Iris pigment epithelial cell (primary cell): ENCODE measurements at places on chromosomes 7 and 10.
A peak's percentile ranks its signal among the peaks of the same experiment; 100 is the strongest.

GRCh38 chr7:45924283-45924682 is 3.2 kb upstream of the IGFBP3 start:
- peak; percentile 80 for DNase-seq

GRCh38 chr7:94883616-94884015 is 23.8 kb upstream of the PPP1R9A start:
- DNase-seq: no peak

- DNase-seq: no peak
Observed at GRCh38 chr7:35513828-35514227, 181.1 kb downstream of the HERPUD2 start.

GRCh38 chr10:35644050-35644950 is 2.2 kb upstream of the FZD8 start:
- DNase-seq: no peak

DNA sequence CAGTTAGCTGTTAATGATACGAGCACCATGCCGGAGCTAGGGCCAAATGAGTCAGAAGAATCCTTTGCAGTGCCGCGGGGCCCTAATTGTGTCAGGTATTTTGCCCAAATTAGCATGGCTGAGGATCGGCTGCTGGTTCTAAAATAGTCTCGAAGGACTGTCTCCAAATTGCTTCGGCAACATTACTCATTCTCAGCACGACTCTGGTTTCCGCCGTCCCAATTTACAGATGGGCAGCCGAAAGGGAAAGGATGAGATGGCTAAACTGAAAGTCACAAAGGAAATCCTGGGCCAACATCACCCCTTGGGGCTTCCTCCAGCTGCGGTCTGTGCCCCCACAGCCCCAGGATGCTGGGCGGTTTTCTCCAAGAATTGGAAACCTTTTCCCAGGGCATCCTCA is 351.4 kb downstream of the PAXIP1 start:
- DNase-seq: no peak

DNA sequence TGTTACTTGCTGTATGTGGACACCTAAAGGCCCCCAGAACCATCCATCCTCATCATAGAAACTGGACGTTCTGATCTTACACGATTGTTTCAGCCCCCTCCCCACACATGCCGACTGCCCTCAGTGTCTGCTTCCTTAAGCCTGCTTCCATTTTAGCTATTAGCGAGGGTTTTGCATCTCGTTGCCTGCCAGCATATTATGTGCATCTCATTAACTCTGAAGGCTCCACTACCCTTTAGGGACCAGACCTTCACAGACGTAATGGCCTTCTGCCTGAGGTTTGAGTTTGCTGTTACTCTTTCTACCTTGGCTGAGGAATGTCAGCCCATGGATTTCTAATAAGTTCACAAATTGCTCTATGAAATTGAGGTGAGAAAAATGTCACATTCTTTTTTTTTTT is 53.9 kb upstream of the LRGUK start:
- no peak for DNase-seq

GRCh38 chr7:6399351-6399750 is 48.4 kb downstream of the DAGLB start:
- DNase-seq: no peak

GRCh38 chr7:14596421-14596820 is 306.1 kb downstream of the DGKB start:
- DNase-seq: peak; percentile 9

GRCh38 chr7:13359656-13360055 is 629.8 kb downstream of the ETV1 start:
- DNase-seq: no peak

- peak; percentile 10 for DNase-seq
Observed at GRCh38 chr7:149292462-149292823, 30.4 kb downstream of the ZNF783 start.

DNA sequence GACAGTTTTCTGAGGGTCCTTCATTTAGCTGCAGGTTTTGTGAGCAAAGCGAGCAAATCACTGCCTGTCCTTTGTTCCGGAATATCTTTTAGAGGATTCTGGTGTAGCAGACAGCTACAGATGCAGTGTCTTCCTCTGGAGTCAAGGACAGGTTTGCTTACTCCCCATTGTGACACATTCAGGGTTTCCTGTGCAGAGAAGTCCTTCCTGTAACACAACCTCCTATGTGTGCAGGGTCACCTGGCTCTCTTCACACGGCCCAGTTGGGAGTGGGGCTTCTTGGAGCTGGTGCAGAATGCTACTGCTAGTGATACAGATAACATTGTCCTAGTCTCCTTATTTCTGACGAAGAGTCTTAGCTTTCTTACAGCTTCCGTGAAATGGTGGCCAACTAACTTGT is 47.9 kb downstream of the RBM33 start:
- DNase-seq: peak; percentile 13

- DNase-seq: no peak
Observed at GRCh38 chr7:94047956-94048355, 43.8 kb upstream of the BET1 start.

GRCh38 chr7:98229991-98230745 is 18.9 kb downstream of the BHLHA15 start:
- no peak for DNase-seq

DNA sequence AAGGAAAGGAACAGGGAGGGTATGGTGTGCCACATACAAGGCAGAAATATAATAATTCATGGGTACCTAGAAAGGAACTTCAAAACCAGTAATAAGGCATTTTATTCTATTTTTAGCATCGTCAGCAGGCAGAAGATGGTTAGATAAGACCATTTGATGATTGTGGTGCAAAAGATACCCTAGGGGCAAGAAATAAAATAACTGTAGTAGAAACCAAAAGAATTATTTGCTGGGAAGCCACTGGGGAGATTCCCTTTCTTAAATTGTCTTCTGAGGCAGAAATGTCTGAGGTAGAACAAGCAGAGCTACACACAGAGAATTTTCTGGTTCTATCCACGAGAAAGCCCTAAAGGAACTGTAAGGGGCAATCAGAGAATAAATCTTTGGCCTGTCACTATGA is 64.3 kb upstream of the PCGF5 start:
- DNase-seq: no peak

DNA sequence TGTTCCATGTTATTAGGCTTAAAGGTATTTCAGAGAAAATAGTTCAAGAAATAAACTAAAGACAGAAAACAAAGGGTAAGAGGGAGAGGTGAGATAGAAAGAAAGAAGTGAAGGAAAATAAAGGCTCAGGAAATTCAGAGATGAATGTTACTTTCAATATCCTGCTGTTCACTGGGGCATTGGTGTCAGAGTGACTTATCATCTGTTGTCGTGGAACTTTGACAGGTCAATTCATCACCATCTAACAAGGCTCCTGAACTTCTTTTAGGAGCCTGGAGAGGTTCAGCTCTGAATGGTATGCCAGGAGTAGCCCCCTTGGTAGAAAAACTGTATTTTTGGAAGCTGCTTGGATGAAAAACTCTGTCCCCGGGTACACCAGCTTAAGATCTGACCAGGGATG is 100.1 kb downstream of the KLF6 start:
- DNase-seq: no peak

- no peak for DNase-seq
Observed at GRCh38 chr10:129766611-129767550, 197.2 kb downstream of the EBF3 start.

DNA sequence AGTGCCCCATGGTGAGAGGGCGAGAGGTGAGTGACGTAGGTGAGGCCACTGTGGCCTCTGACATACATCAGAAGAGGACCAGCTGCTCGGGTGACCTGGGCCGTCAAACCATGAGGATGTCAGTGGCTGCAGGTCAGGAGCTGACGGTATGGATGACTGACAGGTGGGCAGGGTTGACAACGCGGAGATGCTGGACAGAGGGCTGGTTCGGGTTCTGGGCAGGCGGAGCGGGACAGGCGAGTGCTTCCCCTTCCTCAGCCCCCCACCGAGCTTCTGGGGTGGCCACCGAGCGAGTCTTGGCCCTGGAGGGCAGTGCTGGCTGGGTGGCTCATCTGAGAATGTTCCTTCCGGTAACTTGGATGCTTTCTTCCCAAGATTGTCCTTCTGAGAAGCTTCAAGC is 91.8 kb downstream of the ACTR3B start:
- no peak for DNase-seq

- DNase-seq: no peak
Observed at GRCh38 chr7:109125001-109125400, 555.3 kb downstream of the DNAJB9 start.

DNA sequence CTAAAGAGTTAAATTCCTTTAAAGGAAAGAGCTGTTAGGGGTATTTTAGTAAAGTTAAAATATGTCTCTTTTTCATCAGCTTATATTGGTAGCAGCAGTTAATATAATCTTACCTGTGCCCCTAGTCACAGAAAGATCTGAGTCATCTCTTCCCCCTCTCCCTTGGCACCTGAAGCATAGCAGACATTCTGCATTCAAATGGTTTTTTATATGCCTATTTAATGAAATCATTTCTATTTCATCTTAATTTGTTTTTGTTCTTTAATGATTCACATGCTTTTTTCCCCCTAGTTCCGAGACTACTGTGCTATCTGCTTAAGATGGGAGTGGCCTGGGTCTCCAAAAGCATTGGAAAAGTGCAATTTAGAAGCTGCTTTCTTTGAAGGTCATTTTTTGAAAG is 33.3 kb downstream of the FHIP2A start:
- DNase-seq: no peak

GRCh38 chr10:102113956-102114857 is 6.0 kb downstream of the LDB1 start:
- DNase-seq: peak; percentile 22

GRCh38 chr7:86222806-86223205 is 420.9 kb upstream of the GRM3 start:
- DNase-seq: no peak

DNA sequence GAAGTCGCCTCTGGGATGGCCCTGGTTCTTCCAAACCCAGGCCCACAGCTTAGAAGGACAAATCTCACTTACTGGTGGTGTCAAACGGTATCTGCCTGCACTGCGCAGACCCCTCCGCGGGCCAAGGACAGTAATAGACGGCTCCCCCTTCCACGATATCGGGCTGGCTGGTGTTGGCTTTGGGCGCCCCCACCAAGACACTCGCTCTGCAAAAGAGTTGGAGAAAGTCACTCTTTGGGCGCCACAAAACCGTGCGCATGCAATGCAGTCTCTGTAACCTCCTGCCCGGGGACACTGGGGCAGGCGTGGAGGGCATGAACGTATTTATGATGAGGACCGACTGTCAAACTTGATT is 1.1 kb downstream of the ITGA8 start:
- no peak for DNase-seq
